ENCODE measurements at places on chromosomes 7 and 10.

GRCh38 chr10:93079663-93080349, 6.1 kb downstream of the CYP26A1 start:
- peak; percentile 36 for ATAC-seq

DNA sequence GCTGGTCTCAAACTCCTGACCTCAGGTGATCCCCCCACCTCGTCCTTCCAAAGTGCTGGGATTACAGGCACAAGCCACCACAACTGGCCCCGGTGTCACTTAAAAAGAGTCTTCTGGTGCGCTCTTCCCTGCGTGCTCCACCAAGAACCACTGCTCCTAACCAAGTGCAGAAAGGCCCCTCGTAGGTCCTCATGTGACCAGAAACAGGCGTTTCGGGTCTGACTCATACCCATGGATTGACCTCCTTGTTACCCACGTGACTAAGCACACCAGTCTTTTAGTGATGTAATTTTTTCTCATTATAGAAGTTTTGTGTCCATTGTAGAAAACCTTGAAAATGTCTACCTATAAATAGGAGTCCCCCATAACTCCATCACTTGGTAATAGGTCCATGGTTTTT, 13.9 kb downstream of the FKBP6 start:
- ATAC-seq: peak; percentile 58

DNA sequence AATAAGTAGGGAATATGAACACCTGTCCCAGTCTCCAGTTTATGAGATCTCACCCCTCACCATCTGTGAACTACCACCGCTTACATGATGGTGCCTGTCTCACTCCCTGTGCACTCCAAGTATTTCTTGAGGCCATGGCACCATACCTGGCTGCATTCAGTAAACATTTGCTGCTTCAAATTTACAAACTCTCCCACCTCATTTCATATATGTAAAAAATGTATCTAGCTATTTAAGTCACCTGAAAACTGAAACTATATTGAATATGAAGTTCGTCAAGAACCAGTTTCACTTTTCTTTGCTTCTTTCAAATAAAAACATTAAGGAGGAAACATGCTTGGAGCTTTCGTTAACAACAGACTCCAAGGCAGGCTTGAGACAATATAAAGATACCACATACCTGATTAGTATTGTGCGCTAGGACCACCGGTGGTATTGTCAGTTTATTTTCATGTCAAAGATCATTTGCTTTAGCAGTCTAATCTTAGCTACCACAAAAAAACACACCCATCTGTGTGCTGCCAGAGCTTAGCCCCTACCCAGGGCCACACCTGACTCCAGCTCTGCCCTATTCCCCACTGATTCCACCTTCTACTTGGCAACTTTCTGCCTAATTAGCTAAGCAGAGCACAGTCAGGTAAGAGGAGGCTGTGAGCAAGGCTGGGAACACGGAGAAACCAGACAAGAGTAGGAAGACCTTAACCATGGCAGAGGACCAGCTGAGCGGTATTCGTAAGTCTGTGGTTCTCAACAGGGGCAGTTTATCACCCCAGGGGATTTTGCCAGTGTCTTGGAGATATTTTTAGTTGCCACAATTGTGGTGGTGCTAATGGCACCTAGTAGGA, 92.0 kb downstream of the ZFAND4 start:
- no peak for ATAC-seq

DNA sequence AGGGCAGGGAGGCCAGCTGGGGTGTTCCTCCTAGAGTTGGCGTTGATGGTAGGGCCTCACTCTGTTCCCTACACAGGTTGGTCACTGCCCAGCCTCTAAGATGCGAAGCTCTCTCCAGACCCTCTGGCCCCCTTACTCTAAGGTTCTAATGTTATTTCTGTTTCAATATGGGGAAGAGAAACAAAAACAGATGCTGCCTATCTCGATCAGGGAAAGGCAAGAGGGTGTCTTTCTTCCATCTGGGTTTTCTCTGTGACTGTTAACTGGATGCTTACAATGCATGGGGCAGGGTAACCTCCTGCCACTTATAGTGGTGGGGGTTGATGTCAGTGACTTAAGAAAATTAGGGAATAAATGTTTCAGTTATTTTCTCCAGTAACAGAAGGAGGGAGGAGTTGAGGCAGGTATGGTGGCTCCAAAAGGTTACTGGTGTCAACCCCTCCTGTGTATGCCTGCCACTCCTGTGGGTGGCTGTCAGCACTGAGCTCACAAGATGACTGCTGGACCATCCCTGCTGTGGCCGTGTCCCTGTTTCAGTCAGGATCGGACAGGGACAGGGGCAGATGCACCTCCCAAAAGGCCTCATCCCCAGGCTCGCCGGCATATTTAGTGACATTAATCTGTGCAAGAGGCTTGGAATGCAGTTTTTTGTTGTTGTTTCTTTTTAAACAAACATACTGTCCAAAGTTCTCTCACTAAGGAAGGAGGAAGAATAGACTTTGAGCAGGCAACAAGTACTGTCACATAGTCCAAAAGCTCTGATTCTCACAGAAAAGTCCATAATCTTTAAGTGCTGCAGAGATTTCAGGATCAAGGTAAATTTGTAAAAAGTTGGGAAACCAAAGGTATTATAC, 39.6 kb upstream of the SYPL1 start:
- ATAC-seq: no peak

DNA sequence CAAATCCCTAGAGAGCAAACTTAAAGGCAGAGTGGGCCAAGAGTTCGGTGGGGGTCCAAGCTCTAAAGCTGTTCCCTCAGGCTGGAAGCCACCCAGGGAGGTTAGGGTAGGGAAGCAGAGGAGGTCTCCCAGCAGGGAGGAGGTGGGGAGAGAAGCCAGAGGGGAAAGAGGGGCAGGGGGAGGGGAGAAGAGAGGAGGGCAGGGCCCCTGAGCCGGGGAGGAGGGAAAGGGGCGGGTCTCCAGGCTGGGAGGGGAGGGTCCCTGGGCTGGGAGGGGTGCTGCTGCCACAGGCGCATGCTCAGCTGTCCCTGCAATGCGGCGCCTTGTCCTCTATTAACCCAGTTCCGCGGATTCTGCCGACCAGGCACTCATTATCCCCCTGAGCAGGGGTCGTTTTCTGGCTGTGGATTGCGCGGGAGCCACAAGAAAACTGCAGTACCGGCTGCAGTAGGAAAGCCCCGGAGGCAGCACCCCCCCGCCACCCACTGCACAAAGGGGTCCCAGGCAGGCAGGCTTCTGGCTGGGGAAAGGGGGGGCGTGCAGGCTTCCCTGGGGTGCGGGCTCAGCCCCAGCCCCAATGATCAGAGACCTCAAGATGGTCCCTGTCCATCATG, 49.3 kb downstream of the CAMK2B start:
- ATAC-seq: peak; percentile 36

- no peak for ATAC-seq
These were observed 118.3 kb upstream of the FAM171A1 start for GRCh38 chr10:15489431-15489830.

DNA sequence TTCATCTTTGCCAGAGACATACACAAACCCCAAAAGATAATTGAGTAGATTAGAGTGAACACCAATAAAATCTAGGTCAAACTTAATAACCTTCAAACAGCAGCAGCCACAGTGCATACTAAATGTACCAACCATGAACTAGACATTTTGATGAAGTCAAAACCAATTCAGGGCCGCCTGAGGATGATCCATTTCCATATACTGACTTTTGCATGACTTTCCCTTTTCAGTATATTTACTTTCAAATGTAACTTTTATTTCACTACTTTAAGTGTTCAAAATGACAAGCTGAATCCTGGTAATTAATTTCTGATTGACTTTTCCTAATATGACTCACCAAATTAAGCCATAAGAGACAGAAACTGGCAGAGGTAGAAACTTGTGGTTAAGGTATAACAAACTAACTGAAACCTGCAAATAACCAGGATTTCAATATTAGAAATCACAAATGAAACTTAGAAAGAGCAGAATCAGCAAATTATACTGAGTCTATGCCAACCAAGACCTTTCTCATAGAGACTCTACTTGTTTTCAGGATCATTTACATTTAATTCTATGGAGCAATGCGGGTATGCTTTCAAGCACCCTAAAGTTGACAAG, 171.9 kb upstream of the LRRN3 start:
- ATAC-seq: no peak
